Brain microvascular endothelial cell (primary cell): ENCODE measurements at places on chromosomes 3 and 15.

GRCh38 chr3:126476166-126477060 is 722 bp upstream of the ZXDC start:
- DNase-seq = peak; percentile 9

DNA sequence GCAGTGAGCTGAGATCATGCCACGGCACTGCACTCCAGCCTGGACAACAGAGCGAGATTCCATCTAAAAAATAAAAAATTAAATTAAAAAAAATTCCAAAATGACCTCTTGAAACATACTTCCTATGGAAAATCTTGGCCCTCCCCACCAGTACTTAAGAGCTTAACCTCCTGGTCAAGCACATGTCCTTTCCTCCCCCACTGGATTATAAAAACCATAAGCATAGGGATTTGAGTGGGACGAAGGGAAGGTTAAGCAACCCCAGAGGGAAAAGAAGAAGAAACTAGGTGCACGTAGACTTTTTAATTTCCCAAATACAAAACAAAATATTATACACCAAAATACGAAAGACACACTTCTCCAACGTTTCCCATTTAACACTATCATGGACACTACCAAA is 25.3 kb downstream of the SLC4A7 start:
- DNase-seq = no peak

GRCh38 chr15:48052946-48053345 is 67.8 kb upstream of the SLC24A5 start:
- DNase-seq = peak; percentile 24

- no peak for DNase-seq
Observed at GRCh38 chr15:72751751-72752455, 31.7 kb downstream of the ADPGK start.

GRCh38 chr15:70264014-70264582 is 166.4 kb upstream of the TLE3 start:
- DNase-seq = no peak

GRCh38 chr3:134430950-134431445 is 54.8 kb downstream of the ANAPC13 start:
- DNase-seq = peak; percentile 24

DNA sequence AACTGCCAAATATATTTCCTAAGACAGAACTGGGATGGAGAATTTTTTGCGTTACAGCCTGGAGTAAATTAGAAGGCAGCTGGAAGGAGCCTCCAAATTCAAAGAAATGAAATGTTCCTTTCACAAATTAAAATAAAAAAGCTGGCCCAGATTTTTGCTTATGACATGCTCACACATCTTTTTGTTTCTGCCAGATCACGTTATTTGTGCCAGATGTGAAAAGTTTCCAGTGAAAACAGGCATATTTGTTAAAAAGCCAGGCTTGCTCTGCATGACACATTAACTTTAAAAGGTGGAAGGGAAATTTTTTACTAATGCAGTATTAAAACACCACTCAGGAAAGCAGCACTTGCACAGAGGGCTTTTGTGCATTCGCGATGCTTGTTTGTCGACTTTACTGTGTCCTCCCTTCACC is 23.3 kb upstream of the ACKR4 start:
- no peak for DNase-seq

DNA sequence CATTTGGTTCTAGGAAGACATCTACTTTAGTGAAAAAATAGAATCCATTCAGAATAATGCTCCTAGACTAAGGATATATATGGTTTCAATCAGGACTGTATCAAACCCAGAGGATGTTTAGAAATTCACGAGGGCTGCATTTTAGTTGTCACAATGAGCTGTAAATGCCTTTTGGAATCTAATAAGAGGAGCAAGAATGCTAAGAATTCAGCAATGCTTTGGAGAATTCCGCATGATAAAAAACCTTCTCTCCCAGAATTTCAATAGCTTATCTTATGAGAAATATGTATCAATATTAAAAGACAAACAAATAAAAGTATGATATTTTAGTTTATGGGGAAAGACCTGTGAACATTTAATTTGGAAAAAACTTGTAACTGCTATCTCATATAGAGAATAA is 885.1 kb downstream of the ZPLD1 start:
- peak; percentile 1 for DNase-seq

DNA sequence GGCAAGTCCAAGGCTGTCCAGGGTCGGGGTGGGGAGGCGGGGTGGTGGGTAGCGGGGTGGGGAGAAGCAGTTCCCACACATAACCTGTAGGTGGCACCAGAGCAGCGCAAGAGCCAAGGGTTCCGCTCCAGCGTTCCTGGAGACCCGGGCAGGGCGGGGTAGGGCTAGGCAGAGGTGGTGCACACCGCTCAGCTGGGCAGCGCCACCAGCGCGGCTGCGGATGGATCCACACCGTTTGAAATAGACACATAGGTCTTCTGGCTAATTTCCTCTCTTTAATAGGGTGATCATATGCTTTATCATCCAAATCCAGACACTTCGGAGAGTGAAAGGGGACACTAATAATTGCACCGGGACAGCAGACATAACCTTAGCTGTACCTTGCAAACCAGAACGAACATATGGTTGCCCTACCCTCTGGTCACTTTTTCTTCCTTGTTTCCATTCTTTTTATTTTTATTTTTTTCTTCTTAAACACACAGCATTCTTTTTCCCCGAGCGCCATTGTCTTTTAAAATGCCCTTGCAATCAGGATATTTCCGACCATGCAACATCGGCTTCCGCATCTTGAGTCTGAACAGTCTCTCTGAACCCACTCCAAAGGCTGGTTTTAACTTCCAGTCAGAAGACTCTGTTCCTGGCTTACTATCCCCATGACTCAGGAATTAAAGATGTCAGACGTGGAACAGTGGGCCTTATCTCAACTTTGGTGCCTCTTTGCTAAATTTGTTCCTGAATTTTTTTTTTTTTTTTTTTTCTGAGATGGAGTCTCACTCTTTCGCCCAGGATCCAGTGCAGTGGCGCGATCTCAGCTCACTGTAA is 12.5 kb upstream of the ZSCAN2 start:
- peak; percentile 45 for DNase-seq

- DNase-seq = no peak
Observed at GRCh38 chr3:20669184-20669583, 483.2 kb upstream of the SGO1 start.

- DNase-seq = no peak
Observed at GRCh38 chr3:133812872-133813271, 7.3 kb downstream of the SRPRB start.

DNA sequence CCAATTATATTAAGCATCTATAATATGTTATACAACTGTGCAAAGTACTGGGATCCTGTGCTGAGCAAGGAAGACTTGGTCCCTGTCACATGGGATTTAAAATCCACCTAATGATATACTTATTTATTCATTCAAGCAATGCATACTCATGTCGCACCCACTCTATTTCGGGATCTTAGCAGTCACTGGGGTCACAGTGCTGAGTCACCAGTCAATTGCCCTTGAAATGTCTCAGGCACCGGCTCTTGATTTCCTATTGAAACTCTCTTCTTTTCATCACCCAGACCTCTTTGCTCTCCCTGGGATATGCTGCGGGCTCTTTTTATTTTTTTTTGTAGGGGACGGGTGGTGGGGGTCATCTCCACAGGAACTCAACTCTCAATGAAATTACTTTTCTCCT is 194.5 kb upstream of the GAP43 start:
- peak; percentile 42 for DNase-seq

DNA sequence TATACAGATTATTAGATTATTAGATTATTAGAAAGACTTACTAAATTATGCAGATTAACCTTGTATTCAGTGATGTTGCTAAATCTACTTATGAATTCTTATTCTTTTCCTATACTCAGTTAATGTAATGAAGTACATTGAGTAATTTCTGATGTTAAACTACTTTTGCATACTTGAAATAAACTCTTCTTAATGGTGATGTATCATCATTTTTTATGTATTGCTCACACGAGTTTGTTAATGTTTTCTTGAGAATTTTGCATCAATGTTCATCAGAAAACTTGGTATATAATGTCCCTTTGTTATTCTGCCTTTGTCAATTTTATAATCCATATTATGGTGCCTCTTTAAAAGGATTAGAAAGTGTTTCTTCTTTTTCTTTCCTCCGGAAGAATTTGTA is 163.2 kb upstream of the COL8A1 start:
- no peak for DNase-seq

GRCh38 chr3:138199851-138200250 is 12.8 kb downstream of the ARMC8 start:
- DNase-seq = no peak

- no peak for DNase-seq
Observed at GRCh38 chr3:168394439-168394838, 298.7 kb upstream of the GOLIM4 start.
